Esophagus muscularis mucosa (tissue), 4 donors: ENCODE measurements at places on chromosomes 16 and 17. TPM values are rescaled to one million over a fixed set of nuclear protein-coding genes. Genes with fewer than 3 reads are reported as not detected.

DNA sequence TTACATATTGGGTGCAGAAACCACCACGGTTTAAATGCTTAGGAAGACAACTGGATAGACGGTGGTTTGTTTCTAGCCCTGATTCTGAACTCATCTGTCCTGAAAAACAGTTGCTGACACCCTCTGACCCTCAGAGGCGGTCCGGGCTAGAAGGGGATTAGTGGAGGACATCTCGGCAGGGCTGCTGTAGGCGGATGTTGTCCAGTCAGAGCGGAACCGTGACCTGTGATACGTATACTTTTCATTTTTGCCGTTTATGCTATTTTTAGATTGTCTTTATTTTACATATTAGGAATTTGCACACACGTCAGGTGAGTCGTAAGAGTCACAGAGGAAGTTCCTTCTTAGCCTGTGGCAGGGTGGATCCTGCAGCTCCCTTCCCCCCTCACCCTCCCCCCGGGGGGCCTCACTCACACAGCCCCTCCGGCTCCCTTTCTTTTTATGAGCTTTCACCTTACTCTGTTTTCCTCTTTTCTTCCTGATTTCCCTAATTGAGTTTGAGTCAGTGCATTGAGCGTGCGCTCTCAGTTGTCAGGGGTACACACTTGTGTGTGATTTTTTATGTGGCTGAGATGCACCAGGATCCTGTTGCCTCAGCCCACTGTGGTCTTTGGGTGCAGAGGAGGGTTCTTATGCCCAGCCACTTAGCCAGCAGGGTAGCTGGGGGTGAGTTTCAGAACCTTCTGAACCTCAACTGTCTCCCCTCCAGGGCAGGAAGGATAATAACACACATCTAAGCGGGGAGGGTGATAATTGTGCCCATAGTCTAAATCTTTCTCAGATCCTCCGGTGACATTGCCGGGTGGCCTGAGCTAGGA is 211.1 kb upstream of the CHMP6 start:
- H3K4me1 ChIP-seq = peaks cover 42% of the 10 kb centered on the region
- H3K27ac ChIP-seq = peak overlapping the region; percentile 16
- no peak overlapping the region for H3K4me3 ChIP-seq

GRCh38 chr17:63685041-63685440 is 14.9 kb downstream of the LIMD2 start:
- no peak for DNase-seq
- H3K27me3 ChIP-seq = no peaks in the 10 kb centered on the region
- H3K4me1 ChIP-seq = peaks cover 56% of the 10 kb centered on the region
- H3K27ac ChIP-seq = peak overlapping the region; percentile 54
- H3K36me3 ChIP-seq = peaks cover 63% of the 10 kb centered on the region

GRCh38 chr17:81710514-81711308 is 1.4 kb upstream of the SLC25A10 start:
- H3K36me3 ChIP-seq = peaks cover 23% of the 10 kb centered on the region
- H3K4me1 ChIP-seq = peaks cover 25% of the 10 kb centered on the region
- H3K4me3 ChIP-seq = peak overlapping the region; percentile 92
- no peak overlapping the region for H3K27ac ChIP-seq

DNA sequence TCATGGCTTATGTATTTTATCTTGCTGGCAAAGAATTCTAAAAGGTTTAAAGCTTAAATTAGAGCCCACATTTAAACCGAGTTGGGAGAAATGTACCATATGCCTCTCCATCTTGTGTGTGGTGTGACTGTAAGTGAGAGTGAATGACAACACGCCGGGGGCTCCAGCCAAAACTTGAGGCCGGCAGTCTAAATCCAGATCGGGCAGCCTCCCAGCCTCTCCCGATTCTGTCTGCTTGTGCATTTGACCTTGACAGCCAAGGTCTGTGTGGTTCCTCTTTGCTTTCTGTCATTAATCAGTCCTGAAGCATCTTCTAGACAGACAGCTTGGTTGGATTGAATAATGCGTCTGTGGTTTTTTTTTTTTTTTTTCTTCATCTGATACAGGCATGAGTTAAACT is 1093.2 kb upstream of the EEF2KMT start:
- DNase-seq = no peak
- no peaks in the 10 kb centered on the region for H3K27me3 ChIP-seq
- no peaks in the 10 kb centered on the region for H3K36me3 ChIP-seq
- no peaks in the 10 kb centered on the region for H3K4me1 ChIP-seq
- no peak overlapping the region for H3K27ac ChIP-seq

GRCh38 chr17:77770331-77771105 is 188.0 kb upstream of the TNRC6C start:
- H3K27me3 ChIP-seq = no peaks in the 10 kb centered on the region
- H3K27ac ChIP-seq = no peak overlapping the region
- no peaks in the 10 kb centered on the region for H3K36me3 ChIP-seq
- peaks cover 7% of the 10 kb centered on the region for H3K4me1 ChIP-seq

The KRTAP3-2 gene
- total RNA-seq = not detected
